ENCODE measurements at places on chromosomes 7 and 10.

- no peak for DNase-seq
These were observed 140.5 kb downstream of the MAD1L1 start for GRCh38 chr7:2092279-2092678.

DNA sequence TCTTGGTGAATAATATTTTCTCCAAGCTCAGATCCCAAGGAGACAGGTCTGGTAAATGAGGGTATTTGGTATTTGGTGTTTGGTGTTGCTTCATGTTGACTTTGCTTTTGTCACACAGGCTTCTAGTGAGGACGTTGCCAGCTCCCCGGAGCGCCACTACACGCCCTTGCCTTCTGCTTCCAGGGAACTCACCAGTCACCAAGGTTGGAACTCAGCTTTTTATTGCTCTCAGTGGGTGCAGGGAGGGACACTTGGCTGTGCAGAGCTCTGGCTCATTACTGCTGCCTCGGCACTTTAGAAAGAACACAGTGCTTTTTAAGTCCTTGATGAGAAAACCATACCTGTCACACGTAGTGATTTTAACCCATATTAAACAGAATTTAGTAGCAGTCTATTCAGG, 892.9 kb downstream of the LRMDA start:
- DNase-seq = no peak

DNA sequence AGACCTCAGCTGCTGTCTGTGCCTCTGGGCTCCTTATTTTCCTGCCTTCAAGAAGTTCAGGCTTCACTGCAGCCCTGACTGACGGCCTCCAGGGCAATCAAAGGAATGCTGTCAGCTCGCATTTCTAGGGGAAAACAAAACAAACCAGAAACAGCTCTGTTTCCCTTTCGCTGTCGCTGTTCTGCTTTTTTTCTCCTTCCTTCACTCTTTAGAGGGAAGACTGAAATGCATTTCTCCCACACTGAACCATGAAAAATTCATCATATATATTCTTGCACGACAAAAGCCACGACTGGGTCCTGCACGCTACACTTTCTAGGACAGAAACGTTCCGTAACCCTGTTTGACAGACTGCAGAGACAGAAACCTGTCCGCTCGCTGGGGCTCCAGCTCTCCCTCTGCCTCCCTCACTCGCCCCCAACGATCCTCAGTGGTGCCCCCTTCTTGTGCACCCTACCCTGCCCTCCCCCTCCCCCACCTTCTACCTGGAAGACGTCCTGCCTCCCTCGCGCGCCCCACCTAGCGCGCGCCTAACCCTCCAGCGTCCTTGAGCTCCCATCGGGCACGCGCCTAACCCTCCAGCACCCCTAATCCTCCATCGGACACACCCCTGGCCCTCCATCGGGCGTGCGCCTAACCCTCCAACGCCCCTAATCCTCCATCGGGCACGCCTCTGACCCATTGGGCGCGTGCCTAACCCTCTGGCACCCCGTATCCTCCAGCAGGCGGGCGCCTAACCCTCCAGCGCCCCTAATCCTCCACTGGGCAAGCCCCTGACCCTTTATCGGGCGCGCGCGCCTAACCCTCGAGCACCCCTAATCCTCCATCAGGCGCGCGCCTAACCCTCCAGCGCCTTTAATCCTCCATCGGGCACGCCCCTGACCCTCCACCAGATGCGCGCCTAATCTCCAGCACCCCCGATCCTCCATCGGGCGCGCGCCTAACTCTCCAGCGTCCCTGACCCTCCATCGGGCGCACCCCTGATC, 37.1 kb downstream of the SVOPL start:
- DNase-seq = peak; percentile 14

DNA sequence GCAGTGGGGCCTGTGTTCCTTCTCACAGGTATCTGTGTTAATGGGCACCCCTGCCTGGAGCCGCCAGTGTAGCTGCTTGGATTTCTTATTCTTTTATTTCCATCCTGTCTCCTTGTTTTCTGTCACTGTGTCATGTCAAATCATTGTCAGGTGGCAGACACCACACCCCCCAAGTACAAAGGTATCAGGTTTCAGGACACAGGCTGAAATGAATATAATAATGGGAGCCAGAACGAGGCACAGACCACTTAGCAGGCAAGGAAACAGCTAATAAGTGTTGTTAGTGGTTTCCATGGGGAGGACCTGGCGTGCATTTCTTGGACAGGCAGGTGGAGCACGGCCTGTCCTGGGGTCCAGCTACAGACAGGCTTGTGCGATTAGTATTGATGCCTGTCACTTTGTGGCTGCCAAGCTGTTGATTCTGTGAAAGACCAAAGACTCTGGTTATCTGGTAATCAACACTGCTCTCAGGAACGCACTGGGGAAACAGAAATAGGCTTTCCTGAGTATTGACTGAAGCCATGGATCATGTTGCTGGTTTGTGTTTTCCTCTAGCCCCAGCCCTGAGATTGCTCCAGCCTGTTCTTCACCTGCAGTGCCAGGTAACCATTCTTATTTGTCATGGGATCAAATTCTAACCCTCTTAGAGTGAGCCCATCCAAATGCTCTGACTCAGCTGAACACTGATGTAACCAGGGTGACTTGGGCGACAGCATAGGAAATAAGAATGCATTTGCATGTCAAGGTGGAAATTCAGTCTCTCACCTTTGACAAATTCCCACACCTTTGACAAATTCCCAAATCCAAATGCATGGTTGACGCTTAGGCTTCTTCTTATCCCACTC, 1002.0 kb downstream of the LRMDA start:
- DNase-seq = no peak

DNA sequence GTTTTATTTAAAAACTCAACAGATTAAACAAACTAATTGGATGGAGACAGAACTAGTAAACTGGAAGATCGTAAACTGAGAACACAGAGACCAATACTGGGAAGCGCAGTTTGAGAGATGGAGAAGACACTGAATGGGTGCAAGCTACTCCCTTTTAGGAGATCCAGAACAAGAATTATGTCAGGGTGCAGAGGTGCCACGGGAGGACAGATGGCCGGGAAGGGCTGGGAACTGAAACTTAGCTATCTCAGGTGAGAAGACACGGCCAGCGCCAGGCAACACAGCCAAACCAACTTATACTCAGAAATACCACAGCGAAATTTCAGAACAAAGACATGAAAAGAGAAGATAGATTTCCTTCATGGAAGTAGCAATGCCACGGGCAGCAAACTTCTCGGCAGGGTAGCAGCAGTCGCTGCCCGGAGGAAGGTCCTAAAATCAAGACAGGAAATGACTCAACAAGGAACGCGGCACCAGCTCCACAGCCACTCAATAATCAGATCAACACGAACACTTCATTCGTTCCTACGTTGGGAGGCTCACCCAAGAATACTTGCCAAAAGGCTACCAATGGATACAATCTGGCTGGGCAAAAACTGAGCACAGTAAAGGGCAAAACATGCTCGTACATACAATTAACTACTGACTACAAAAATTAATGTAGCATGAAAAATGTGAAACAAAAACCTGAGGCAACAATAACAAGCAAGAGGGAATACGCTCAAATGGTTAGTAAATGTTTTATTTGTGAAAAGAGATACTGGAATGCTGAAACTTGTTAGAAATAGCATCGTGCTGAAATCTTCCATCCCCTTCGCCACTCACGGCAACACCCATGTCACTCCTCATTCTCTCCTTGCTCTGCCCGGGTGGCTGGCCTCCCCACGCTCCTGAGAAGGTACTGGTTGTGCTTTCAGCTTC, 2.2 kb upstream of the LRRC27 start:
- no peak for DNase-seq

DNA sequence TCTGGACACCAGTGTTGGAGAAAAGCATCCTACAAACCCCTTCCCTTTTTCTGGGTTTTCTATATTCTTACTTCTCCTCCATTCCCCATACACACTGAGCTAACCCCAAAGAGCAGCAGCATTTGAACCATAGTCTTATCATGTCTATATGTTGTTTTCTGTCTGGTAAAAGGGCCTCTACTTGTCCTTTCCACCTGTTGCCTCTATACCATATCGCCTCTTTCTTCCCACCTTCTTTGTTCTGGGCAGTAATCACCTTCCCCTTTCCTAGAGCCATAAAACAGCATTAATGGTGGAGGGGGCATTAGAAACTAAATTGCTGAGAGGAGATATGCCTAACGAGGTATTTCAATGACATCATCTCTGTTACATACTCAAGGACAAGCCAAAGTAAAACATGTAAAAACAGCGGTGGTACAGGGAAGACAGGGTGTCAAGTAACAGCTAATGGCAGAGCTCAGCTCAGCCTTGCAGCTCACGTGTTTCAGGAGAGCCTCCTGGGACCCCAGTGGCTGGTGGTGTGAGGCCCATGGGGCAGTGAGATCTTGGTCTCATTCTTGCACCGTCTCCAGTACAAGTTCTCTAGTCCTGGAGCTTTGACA, 20.6 kb downstream of the NPY start:
- no peak for DNase-seq

DNA sequence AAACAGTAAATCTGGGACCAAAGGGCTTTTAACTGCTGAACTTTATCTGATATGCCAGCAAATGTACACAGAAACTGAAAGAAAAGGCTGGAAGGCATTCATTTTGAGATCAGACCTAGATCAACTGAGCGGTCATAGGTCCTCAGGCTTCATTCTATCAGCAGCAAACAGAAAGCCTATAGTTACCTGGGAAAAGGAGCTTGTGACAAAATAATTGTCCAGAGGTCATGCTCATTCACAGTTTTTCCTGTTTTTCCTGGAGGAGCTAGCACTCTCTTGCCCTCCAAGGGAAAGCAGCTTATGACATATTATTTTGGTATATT, 320.2 kb downstream of the AHR start:
- DNase-seq = no peak
